Mucosa of gallbladder (tissue), 1 donor: ENCODE measurements at places on chromosomes 3 and 15.

DNA sequence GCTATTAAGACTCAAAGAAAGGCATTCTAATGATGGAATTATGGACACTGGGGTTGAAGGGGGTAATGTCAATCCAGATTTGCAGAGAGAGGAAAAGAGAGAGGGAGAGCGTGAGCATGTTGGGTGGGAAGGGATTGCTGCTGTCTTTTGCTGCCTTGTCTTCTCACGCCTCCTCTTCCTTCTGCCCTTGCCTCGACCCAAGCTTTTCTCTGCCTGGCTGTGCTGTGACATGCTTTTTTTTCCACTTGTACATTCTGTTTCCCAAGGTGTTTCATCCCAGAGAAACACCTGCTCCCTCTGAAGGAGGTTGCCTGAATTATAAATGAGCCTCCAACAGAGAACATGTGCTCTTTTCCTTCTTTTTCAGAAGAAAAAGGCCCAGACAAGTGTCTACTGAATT lies 80.3 kb downstream of the BDH1 start:
- DNase-seq, result no peak

GRCh38 chr3:43528498-43529099 lies 93.2 kb downstream of the ANO10 start:
- DNase-seq, result no peak

- DNase-seq, result no peak
Measured at GRCh38 chr3:136694321-136694720, 57.9 kb downstream of the STAG1 start.

DNA sequence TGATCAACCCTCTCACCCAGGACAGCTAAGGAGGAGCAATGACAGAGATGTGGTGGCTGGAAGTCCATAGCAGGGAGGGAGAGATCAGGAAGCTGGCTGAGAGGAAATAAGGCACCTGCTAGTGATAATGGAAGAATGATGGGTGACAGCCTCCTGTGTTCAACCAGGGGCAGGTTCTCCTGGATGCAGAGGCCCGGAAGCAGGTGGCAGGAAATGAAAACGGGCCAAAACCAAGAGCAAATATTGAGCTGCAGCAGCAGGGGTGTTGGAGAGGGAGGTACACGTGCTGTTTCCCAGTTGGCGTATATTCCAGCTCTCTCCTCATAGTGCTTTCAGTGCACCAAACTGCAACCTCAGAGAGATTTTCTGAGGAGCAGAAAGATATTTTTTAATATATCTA lies 213.4 kb upstream of the TBL1XR1 start:
- DNase-seq, result peak; percentile 53

GRCh38 chr3:150958683-150959082 lies 13.8 kb downstream of the CLRN1 start:
- DNase-seq, result no peak
